ENCODE measurements at places on chromosomes 1 and 21.
A peak's percentile ranks its signal among the peaks of the same experiment; 100 is the strongest.

- DNase-seq = no peak
These were observed 333.4 kb upstream of the ADGRL2 start for GRCh38 chr1:81467383-81467782.

GRCh38 chr1:17516303-17517214, 22.9 kb upstream of the ARHGEF10L start:
- DNase-seq = no peak

- DNase-seq = no peak
These were observed 38.1 kb downstream of the VANGL2 start for GRCh38 chr1:160438317-160438918.

- DNase-seq = no peak
These were observed 101.7 kb downstream of the HUNK start for GRCh38 chr21:31974454-31974985.

DNA sequence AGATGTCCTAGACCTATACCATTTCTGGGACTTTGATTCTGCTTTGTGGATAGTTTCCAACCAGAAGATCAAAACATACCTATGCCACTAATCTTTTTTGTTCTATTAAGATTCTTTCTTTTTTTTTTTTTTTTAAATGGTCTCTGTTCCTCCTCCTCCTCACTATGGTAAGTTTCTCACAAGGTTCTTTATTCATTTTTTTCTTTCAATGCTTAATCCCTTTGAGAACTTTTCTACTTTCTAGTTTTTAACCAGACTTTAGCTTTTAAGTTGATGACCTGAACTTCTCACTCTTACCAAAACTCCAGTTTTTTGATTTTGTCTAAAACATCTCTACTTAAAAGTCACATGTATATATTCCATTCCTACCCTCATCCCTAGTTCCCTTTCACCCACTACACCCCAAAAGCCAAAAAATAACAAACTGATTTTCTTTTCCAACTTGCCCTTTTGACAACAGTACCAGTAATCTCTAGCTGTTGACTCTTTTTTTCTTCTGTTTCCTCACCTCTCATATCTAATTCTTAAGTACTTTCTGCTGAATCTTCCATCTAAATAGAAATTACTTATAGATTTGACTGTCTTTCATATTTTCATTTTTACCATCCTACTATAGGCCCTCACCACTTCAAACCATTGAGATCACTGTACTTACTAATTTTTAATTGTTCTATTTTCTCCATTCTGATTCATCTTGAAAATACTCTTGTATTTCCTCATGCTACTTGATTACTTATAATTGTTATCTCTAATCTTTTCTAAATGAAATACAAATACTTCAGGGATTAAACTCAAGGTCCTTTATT, 6.1 kb downstream of the CEPT1 start:
- no peak for DNase-seq

GRCh38 chr1:216502528-216503162, 79.4 kb upstream of the USH2A start:
- DNase-seq = no peak

- no peak for DNase-seq
These were observed 74.4 kb upstream of the HAO2 start for GRCh38 chr1:119294199-119294598.

DNA sequence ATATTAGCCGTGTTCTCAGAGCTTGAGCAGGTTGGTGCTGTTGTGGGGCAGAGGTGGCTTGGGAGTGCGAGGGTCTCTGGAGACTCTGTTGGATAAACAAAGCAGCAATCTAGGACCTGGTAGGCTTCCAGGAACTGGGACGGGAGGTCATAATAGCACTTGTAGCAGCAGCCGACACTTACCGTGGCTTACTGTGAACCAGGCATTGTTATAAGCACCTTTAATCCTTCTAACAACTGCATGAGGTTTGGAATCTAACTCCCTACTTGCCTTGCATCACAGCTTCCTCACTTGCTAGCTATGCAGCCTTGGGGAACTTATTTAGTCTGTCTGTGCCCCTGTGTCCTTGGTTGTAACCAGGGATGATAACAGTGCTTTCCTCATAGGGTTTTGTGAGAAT, 94.9 kb downstream of the NAV1 start:
- no peak for DNase-seq

DNA sequence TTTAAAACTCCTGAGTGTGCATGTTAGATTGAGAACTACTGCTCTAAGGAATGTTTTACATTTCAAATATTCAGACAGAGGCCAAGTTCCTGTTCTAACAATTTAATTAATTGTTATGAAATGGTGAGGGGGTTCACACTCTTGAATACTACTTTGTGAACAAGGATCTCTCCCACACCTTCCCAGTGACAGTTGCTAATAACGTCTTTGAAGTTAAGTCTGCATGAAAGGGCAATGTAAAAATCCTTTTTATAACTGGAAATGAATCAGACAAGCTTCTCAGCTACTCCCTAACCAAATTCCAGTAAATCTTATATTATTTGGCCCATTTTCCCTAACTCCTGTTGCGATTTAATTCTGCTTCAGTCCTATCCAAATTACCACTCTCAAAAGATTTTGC, 828.5 kb upstream of the ADAMTS5 start:
- no peak for DNase-seq

DNA sequence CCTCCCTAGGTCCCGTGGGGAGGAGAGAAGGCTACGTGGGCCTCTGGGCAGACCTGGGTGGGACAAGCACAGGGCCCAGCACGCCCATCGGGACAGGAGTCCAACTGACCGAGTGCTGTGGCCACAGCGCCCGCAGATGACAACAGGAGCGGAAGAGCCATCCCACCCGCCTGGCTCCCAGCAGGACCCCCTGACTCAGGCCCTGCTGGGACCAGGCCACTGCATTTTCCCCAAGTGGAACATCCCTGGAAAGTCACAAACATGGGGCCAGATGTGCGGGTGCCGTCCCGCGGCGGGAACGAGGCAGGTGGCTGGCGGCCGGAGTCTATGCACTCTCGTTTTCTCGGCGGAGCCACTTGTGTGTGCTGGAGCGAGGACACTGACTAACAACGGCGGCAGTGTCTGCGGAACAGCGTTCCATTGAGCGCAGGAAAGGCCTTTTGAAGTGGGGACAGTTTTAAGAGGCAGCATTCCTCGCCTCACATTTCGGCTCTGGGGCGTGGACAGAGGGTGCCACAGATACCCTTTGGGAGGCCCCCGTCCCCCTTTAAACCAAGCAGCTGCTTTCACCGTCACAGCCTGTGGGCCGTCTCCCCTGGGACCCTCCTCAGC, 93.7 kb upstream of the ARHGEF16 start:
- no peak for DNase-seq

GRCh38 chr1:15218287-15219279, 28.4 kb upstream of the FHAD1 start:
- DNase-seq = no peak

DNA sequence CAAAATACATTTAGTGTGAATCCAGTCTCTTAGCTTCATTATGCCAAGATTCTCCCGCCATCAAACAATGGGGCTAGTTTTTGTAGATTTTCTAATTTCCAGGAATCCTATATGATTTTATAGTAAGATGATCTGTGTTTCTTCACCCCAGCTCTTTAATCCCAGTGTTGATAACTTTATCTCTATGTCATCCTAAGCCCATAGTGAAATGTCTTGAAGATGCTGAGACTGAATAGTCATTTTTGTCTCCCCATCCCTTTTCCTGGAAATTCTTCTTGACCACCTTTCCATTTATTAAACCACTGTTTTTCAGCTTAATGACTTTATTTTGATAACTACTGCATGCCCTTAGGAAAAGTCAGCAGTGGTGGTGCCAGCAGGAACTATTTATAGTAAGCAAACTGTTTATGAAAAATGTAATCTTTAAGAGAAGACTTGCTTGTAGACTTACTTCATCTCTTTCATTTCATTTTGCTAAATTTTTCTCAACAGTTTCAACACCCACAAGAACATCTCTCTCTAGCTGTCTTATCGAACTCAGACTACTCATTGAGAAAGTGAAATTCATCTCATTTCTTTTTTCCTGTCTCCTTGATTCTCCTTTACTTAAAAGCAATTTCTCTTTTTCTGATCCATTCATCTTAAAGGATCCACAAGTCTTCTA, 116.6 kb downstream of the NTMT2 start:
- DNase-seq = no peak

GRCh38 chr1:109266965-109267364, 16.0 kb downstream of the PSRC1 start:
- DNase-seq = no peak

- DNase-seq = no peak
These were observed 35.5 kb upstream of the HHAT start for GRCh38 chr1:210293171-210293607.

DNA sequence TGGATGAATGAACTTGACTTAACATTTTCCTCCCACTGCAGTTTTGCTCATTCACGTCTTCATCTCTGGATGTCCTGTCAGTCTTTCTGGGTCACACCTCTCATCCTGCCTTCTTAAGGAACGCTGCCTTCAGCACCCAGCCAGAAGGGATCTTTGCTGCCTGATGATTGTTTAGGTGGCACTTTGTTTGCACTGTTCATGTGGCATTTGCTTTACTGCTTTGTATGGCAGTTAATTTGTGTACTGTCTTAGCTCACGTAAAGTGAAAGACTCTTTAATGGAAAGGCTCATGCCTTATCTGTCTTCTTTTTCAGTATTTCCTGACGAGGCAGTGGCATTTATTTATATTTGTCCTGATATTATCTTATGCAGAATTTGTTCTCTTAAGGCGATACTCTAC, 4.9 kb downstream of the MIA3 start:
- no peak for DNase-seq

DNA sequence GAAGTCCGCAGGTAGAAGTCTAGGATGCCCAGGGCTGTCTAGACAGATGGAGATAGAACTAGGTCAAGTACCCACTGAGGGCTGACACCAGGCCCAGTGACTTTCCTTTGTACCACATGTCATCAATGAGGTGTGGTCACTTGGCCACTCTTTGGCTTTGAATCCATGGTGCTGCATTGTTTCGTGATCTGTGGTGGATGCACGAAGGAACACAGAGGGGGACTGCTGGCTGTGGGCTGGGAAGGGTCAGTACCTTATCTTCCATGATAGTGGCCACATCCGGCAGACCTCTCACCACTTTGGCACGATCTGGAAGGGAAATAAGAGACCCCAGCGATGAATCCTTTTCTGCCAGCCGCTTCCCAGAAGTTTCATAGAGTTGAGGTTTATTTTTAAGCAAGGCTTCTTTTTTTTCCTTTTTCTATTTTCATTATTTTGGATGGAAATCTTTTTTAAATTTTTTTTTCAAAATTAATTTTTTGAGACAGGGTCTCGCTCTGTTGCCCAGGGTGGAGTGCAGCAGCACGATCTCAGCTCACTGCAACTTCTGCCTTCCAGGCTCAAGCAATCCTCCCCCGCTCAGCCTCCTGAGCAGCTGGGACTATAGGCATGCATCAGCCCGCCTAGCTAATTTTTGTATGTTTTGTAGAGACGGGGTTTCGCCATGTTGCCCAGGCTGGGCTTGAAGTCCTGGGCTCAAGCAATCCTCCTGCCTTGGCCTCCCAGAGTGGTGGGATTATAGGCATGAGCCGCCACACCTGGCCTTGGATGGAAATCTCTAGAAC, 53.1 kb downstream of the MYOM3 start:
- DNase-seq = no peak

DNA sequence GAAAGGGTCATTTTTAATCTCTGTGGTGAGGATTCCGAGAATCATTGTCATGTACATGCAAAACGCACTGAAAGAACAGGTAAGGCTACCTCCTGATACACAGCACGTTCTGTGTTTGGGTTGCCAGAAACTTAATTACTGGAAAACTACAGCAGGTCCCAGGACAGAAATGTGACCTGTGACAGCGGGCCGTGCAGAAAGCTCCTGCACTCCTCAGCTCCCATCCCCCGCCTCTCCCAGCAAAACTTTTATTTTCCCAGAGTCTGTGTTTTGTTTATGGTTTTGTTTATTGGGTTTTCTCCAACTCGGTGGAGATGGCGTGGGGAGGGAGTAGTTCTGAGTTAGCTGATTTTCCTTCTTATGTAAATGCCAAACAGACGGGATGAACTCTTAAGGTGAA, 44.7 kb downstream of the SLC44A3 start:
- no peak for DNase-seq

DNA sequence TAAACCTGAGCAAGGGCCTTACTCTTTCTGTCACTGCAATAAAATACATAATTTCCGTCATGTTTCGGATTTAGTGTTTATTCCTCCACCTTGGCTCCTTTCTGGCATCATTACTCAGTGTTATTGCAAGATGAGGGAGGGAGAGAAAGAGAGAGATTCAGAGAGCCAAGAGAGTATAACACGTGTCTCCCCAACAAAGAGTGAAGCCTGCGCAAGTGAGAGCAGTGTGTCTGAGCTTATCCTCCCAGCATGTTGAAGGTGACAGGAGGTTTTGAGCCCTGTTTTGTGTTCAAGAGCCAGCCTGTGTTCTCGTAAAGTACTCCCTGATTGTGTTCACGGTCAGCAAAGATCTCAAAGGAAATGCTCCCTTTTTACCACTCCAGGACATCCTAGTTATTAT, 6.3 kb downstream of the RUNX1 start:
- DNase-seq = no peak

DNA sequence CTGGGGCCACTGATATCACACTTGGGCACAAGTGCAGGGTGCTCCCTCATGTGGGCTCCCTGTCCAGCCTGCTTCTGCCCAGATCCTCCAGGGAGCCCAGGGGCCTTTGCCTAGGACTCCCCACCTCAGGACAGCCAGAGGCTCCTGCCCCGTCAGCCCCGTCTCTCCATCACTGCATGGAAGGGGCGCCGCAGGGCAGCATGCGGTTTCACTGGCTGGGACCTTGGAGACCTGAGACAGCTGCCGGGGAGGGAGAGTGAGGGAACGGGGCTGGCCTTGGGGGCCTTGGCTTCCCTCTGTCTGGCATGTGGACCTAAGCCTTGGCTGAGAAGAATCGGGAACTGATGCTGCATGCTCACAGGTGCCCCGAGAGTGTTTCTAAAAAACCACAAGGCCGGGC, 46.5 kb downstream of the KCNAB2 start:
- no peak for DNase-seq

- no peak for DNase-seq
These were observed 11.7 kb downstream of the NKAIN1 start for GRCh38 chr1:31227891-31228568.

GRCh38 chr1:234397732-234398131, 24.5 kb downstream of the COA6 start:
- DNase-seq = no peak

- no peak for DNase-seq
These were observed 28.5 kb downstream of the CD55 start for GRCh38 chr1:207349979-207350378.

- no peak for DNase-seq
These were observed 146.9 kb downstream of the AJAP1 start for GRCh38 chr1:4801192-4801924.

DNA sequence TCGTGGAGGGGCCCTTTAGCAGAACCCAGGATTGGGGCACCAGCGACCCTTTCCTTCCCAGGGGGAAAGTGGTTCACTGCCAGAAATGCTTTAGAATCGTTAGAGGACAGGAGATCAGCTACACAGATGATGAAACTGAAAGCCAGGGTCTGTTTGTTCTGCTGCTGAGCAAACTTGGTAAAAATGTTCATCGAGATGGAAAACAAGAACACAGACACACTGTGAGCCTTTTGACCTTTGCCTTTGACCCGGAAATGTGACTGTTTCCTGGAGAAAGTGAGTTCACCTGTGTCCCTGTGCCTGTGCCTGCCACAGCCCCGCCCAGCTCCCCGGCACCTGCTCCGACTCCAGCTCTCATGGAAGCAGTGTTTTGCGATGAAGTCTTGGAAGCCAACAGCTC, 234.3 kb downstream of the CAMTA1 start:
- DNase-seq = peak; percentile 14

GRCh38 chr1:26787381-26787705, 407 bp upstream of the PIGV start:
- DNase-seq = peak; percentile 90

Data from GM13977 (cell line).